ENCODE measurements at places on chromosomes 4 and X.

- DNase-seq = peak; percentile 21
Observed at GRCh38 chrX:102651242-102652011, at the start of gene GPRASP1. TSS of gene GPRASP1 (plus strand) at chrX:102651483. CDS start at chrX:102653914, 2,431 bp downstream.

DNA sequence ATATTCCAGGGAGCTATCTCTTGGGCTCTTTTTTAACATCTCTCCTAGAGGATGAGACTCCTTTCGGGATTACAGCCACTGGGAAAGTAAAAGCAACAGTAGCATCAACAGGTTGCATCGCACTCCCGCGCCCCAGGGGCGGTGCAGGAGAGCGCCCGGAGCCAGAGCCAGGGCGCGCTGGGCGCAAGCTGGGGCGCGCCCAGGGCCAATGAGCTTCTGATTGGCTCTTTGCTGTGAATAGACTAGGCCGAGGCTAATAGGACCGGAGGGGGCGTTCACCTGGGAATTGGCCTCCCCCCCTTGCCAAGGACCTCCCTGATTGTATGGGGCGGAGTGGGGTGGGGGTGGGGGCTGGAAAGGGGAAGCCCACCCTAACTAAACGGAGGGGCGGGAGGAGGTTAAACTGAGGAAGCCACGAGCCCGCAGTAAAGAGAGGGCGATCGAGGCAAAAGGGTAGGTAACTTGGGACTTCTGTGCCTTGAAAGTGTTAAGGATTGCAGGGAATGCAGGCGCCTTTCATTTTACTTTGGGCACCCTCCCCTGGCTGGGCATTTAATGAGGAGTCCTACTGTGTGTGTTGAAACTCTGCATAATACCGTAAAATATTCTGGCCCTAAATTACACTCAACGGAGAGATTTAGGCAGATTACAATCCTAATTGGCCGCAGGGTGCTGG lies 1.1 kb upstream of the ATOH1 start:
- DNase-seq = no peak

GRCh38 chrX:52277666-52278065 lies 91.2 kb upstream of the XAGE2 start:
- DNase-seq = no peak

GRCh38 chr4:132506568-132506967 lies 642.5 kb upstream of the PCDH10 start:
- no peak for DNase-seq

DNA sequence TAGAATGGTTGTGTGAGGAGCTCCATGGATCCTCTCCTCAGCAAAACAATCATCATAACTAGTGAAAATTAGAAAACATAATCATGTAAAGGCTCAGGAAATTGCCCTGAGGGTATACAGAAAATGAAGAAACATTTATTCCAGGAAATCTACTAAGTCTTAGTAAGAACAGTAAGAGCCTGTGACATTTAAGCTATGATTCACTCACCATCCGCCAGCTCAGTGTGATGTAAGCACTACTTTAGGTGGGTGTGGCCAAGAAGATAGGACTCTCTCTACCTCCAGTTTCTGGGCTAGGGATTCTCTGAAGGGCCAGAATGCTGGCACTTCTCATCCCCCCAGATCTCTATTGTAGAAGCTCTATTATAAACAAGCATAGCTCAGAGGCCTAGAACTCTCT lies 147.5 kb downstream of the DLG3 start:
- DNase-seq = no peak

GRCh38 chr4:35963383-35963782 lies 280.9 kb downstream of the ARAP2 start:
- no peak for DNase-seq

DNA sequence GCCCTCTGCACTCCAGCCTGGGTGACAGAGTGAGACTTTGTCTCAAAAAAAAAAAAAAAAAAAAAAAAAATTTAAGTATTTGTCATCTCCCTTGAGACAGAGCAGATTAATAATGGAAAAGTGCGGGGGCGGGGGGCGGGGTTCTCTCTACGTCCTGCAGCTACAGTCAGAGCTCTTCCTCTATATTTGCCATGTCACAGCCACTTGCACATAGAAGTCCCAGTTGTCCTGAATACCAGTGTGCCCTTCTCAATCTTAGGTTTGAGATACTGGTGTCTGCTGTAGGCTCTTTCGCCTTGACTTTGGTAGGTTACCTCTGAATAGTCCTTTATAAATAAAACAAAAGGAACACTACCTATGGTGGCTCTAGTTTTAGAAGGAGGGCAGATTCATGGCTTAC lies 237.8 kb upstream of the PGRMC2 start:
- DNase-seq = no peak

- DNase-seq = no peak
Observed at GRCh38 chr4:168383510-168383909, 65.0 kb upstream of the DDX60 start.
